ENCODE measurements at places on chromosomes 16 and 17.

DNA sequence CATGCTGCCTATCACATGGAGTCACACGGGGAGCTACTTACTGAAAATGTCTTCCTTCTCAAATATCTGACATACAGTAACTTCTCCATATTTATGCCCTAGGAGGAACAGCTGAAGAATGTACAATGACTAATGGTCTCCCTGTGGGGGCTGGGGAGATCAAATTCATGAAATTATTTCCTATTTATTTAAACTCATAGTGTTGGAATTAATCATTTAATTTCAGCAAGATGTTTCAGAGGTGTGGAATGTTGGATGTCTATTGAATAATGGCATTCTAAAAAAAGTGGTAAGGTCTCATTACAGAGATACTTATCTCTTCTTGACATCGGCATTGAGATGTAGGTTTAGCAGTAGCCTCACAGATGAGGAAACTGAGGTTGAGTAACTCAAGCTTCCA lies 214.3 kb upstream of the CDH11 start:
- no peak overlapping the region for H3K4me3 ChIP-seq
- H3K27ac ChIP-seq = no peak overlapping the region
- no peaks in the 10 kb centered on the region for H3K4me1 ChIP-seq

DNA sequence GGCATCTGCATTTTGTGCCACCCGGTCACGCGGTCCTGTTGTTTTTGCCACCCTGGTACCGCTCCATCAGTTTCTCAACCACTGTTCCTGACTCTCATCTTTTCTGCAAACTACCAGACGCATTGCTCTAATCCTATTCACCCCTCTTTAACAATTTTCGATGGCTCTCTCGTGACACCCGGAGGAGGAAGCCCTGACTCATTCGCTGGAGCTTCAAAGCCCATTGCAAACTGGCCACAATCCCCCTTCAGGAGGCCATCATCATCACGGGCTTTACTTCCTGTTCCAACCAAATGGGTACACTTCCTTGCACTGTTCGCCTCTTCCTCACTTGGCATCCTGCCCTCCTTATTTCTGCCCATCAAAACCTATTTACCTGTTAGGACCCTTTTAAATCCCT lies 155.3 kb downstream of the RGS9 start:
- peaks cover 18% of the 10 kb centered on the region for H3K36me3 ChIP-seq
- H3K4me1 ChIP-seq = peaks cover 19% of the 10 kb centered on the region
- H3K4me3 ChIP-seq = no peak overlapping the region
- no peak for DNase-seq
- H3K27me3 ChIP-seq = peaks cover 2% of the 10 kb centered on the region

DNA sequence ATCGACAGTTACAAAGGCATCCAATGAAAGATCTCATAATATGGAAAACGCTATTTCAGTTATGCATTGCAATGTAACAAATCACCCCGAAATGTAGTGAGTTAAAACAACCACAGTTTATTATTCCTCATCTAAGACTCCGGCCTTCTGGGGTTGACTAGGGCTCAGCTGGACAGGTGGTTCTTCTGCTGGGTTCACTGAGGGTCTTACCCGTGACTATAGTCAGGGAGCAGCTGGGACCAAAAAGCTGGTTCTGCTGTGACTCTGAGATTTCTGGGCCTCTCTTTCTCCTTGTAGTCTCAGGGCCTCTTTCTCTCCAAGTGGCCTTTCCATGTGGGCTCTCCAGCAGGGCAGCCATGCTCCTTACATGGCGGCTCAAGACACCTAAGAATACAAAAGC lies 196.0 kb downstream of the IRX3 start:
- no peak for DNase-seq
- H3K4me1 ChIP-seq = no peaks in the 10 kb centered on the region
- H3K27me3 ChIP-seq = no peaks in the 10 kb centered on the region
- no peak overlapping the region for H3K27ac ChIP-seq

DNA sequence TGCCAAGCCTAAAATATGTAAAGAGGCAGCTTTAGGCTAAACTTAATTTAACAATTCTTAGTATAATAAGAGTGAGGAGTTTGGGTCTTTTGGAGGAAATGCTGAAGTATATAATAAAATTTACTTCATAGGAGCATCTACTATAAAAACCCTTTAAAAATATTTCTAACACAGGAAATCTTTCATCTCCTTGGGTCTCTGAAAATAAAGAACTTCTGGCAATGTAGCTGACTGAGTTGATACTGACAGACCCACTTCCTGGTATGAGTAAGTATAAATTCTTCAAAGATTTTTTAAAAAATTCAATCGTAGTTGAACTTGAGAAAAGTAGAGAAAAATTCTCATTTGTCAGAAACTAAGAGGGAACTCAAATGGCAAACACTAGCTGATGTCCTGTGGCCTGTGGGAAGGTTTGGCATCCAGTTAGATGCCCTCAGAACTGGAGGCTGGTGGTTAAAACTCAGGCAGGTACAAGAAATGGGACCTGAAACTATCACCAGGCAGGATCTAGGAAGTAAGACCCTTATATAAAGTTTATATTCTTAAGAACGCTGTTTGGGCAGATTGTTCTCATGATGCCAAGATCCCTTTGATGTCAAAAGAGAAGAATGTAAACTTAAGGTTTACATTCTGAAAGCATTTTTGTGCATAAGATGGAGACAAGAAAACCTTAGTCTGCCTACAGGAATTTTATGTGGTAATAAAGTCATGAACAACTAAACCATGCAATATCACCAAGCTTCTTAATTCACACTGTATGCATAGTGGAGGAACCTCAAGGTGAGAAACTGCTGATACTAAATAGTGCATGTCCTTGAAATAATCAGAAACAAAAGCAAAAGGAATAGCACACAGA lies 6.2 kb downstream of the KRTAP4-6 start:
- no peaks in the 10 kb centered on the region for H3K4me1 ChIP-seq
- H3K27me3 ChIP-seq = no peaks in the 10 kb centered on the region
- H3K27ac ChIP-seq = no peak overlapping the region
- H3K36me3 ChIP-seq = no peaks in the 10 kb centered on the region
- no peak for DNase-seq

DNA sequence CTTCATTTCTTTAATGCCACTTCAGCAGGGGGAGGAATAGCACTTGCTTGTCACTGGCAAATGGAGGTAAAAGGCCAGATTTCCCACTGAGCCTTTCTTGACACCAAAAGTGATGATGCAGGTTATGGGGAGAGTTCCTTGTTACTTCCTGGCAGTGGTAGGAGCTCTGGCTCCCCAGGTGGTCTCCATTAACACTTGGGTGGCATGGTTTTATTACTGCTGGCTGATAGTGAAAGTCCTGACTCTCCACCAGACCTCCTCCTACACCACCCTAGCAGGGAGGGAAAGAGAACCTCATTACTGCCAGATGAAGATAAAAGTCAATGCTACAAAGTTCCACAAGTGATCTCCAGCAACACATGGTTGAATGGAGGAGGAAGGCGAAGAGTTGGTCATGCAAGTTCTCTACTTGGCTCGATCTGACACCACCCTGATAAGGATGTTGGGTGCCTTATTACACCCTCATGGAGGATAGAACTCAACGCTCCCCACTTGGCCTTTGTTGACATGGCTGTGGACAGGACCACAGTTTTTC lies 152.7 kb upstream of the GNAO1 start:
- no peak overlapping the region for H3K27ac ChIP-seq
- H3K36me3 ChIP-seq = no peaks in the 10 kb centered on the region

GRCh38 chr17:53655591-53655990 lies 167.1 kb upstream of the KIF2B start:
- DNase-seq = no peak
- H3K27me3 ChIP-seq = peaks cover 2% of the 10 kb centered on the region
- no peaks in the 10 kb centered on the region for H3K4me1 ChIP-seq
- no peaks in the 10 kb centered on the region for H3K36me3 ChIP-seq
- no peak overlapping the region for H3K27ac ChIP-seq

GRCh38 chr16:57071831-57072582 lies 20.4 kb upstream of the CPNE2 start:
- H3K36me3 ChIP-seq = no peaks in the 10 kb centered on the region
- no peaks in the 10 kb centered on the region for H3K4me1 ChIP-seq
- H3K4me3 ChIP-seq = no peak overlapping the region

- H3K4me1 ChIP-seq = no peaks in the 10 kb centered on the region
- DNase-seq = no peak
- H3K4me3 ChIP-seq = no peak overlapping the region
These were observed 202.1 kb downstream of the RBFOX1 start for GRCh38 chr16:7534749-7535148.

DNA sequence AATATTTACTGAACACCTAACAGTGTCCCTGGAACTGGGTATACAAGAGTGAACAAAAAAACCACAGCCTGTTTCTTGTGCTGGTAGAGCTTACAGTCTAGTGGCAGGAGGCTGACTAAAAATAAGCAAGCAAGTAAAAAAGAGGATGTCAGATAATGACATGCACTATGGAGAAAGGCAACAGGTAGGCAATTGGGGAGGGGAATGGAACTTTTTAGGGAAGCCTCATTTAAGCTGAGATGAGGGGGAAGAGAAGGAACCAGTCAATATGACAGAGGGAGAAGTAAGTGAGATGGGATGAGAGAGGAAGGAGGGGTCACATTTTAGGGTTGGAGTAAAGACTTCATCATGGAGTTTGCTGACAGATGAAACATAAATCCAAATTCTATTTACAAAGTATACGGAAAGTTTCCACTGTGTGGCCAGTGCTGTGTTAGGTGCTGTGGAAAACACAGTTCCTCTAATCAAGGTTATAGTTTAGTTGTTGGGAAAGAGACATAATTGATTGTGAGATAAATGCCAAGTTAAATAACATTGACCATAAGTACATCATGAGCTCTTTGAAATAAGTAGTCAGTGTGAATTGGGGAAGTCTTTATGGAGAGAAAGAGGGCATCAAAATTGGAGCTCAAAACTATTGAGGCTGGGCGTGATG lies 251.4 kb downstream of the FTO start:
- no peak overlapping the region for H3K27ac ChIP-seq
- DNase-seq = no peak
- peaks cover 3% of the 10 kb centered on the region for H3K27me3 ChIP-seq
- no peak overlapping the region for H3K4me3 ChIP-seq

DNA sequence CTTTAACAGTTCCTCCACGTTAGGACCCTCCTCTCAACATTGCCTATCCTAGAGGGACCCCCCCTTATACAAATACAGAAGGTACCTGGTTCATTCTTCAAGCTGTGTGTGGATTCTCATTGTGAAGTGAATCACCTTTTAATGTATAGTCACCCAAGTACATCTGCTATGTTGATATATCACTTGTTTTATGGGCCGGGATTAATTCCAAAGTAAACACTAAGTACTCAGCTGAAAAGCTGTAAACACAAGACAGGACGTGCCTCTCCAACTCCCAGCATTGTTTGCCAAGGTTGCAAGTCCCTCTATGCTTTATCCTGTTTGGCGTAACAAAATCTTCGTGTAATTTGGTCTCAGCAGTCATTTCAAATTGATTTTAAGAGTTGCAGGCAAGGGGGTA lies 123.6 kb downstream of the RBFOX1 start:
- H3K36me3 ChIP-seq = peaks cover 4% of the 10 kb centered on the region
- no peaks in the 10 kb centered on the region for H3K4me1 ChIP-seq
- H3K27ac ChIP-seq = no peak overlapping the region
- H3K27me3 ChIP-seq = no peaks in the 10 kb centered on the region
- H3K4me3 ChIP-seq = no peak overlapping the region

DNA sequence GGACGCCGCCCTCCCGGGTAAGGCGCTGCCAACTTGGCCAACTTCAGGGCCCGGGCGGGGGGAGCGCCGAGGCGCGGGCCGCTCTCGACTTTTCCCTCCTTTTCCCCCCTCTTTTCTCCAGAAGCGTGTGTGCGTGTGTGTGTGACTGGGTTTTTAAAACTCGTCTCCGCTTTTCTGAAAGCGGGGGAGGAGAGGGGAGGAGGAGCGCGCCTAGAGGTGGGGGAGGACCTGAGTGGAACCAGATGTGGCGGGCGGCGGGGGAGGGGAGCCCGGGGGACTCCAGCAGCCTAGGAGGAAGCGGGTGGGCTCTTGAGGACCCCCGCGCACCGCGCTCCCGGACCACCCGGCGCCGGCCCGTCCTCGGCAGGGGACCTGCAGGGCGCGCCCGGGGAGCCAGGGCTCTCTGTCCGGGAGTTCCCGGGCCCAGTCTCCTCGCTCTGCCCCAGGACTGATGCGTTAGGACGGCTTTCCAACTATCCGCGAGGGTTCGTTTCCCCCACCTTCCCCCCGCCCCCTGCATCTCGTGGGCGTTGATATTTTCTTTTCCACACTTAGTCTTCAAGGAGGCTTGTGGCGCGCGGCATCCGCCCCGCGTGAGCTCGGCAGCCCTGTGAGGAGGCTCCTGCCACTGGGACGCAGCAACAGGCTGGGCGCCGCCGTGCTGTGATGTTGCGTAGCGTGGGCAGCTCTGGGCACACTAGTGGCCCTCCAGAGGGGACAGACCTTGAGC lies 599 bp downstream of the MRC2 start:
- H3K27ac ChIP-seq = peak overlapping the region; percentile 72
- no peak for DNase-seq
- peaks cover 12% of the 10 kb centered on the region for H3K36me3 ChIP-seq
- H3K4me3 ChIP-seq = peak overlapping the region; percentile 96
- H3K27me3 ChIP-seq = peaks cover 27% of the 10 kb centered on the region

DNA sequence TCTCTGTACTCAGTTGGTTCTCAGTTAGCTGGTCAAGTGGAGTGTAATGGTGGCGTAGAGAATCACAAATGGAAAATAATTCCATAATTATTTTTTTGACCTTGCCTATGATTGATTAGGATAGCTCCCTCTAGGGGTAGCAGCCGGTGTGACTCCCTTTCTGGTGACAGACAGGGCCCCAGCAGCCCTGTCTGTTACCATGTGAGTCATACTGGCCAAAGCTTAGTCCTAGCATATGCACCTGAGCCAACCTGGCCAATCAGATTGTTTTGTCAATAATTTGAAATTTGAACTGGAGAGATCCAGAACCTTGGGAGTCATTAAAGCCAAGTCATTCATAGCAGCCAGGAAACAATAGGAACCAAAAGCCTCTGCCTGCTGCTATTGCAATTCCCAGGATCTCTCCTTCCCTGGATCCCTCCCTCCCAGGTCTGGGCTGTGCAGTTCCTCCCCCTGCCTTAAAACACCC lies 5.6 kb downstream of the PNPO start:
- peaks cover 7% of the 10 kb centered on the region for H3K27me3 ChIP-seq
- DNase-seq = peak; percentile 70
- peaks cover 16% of the 10 kb centered on the region for H3K4me1 ChIP-seq
- H3K36me3 ChIP-seq = peaks cover 4% of the 10 kb centered on the region
- H3K27ac ChIP-seq = no peak overlapping the region

DNA sequence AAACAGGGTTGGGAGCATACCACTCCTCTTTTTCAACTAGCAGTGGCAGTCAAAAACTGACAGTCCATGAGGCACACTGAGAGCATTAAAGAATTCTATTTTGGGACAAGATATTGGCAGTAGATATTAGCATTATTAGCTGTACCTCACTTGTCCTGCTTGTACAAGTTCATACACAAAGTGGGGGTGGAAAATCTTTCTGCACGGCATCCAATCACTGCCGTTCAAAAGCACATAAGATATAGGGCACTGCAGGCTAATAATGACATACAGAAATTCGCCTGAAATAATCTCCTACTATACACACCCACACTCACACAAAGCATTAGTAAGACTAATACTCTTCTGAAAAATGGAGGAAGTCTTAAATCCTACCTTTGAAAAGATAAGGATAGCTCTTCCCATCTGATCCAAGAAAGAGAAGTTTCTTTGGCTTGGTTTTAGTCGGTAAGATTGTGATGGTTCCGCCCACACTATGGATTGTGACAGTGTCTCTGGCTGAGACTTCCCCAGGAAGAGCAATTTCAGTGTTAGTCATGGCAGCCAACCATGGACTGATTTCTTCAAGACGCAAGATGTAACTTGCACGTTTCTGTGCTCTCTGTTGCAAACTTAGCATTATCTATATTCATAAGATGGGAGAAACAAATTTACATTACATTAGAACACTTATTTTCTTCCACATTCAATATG lies 40.6 kb upstream of the ARL6IP1 start:
- H3K4me1 ChIP-seq = no peaks in the 10 kb centered on the region
- H3K27me3 ChIP-seq = no peaks in the 10 kb centered on the region
- H3K36me3 ChIP-seq = peaks cover 34% of the 10 kb centered on the region
- H3K4me3 ChIP-seq = no peak overlapping the region
- H3K27ac ChIP-seq = no peak overlapping the region
